Skeletal muscle cell (primary cell): ENCODE measurements at places on chromosomes 7 and 10.

DNA sequence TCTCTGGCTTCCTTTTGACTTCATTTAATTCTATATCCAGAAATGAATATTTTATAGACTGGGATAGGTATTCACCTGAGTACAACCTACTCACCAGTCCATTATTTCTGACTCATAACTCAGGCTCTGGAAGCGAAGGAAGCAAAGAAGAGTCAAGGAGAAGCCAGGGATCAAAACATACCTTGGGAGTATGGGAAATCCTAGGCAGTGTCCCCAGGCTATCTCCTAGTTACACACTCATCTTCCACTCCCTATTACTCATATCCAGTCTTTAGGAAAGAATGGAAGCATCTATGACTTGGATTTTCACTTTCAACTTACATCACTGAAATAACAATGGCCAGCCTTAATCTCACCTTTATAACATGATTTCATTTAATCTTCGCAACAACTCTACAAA lies 40.9 kb upstream of the ELAPOR2 start:
- DNase-seq, result no peak

DNA sequence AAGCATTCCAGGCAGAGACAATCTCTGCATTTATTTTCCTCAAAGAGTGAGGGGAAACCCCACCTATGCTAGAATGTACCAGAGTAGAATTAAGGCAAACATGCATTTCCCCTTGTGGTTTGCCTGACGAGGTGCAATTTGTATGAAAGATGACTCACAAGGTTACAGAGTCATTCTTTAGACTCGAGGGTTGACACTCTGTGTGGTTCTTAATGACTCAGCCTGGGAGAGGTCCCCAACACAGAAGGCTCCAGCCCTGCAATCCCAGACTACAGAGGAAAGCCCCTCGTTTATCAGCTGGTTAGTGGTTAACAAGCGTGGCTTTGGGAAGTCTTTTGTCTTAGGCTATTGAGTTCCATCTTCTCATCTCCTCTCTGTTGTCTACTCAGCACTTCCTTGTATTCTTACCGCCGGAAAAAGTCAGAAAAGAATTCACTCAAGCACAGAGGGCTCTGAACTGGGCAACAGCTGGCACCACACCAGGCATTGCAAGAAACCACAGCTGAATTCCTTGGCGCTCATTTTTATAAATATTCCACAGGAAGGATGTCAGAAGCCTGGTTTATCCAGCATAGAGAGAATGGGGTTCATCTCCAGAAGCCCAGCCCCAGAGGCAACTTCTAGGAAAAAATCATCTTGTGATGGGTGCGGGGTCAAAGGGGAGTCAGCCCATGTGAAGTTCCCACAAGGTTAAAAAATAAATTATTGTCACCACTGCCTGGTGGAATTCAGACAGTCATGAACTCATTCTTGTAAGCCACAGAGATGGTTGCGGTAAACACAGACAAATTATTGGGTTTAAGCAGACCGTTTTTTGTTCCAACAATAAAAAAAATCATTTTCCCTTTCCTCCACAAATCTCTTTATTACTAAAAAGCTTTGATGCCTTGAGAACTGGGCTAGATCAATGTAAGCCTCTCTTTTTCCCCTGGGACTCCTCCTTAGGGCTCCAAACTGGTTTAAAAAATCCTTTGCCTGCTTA lies 24.5 kb upstream of the SVIL start:
- peak; percentile 99 for DNase-seq

DNA sequence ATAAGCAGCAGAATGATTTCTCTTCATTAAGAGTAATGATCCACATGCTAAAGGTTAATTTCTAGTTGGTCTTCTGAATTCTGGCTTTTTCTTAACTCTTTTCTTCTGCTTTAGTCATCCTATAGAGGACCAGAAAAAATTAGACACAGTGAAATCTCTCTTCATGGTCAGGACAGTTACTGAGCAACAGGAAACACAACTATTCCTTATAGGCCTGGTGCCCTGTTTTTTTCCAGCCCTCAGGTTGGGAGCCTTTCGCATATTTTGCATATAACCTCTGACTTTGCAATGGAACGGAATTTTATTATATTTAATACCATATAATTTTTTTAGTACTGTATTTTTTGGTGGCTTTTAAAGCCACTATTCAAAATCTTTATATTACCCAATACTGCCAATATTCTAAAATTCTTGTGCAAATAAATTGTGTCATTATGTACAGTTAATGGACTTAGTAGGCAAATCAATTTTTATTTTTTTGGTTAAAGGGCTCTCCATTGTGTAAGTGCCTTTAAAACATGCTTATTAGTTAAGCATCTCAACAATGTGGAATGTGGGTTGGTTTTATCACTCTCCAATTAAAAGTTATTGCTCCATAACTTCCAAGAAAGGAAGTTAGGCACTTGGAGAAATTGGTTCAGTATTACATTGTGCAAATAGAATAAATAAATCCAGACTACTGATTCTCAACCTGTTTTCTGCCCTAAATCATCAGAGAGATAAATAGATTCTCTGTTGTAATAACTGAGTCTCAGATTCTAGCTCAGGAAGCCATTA lies 22.5 kb downstream of the ARL4A start:
- DNase-seq, result peak; percentile 48

- DNase-seq, result peak; percentile 59
Measured at GRCh38 chr7:112596260-112596659, 115.5 kb downstream of the LSMEM1 start.

DNA sequence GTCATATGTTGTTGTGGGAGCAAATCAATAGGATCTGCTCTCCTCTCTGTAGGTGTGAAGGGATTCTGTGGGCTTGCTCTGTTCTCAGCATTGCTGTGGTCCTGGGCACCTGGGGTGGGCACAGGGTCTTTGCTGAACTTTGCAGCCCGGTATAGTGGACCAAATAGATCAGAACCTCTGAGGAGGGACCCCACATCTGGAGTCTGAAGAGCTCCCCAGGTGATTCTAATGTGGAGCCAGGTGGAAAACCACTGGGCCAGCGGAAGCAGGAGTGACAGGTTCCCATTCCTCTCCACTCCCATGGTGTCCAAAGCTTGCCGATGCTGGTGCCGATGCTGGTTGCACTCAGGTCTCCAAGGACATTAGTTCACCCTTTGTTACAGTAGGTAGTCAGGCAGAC lies 257.2 kb downstream of the GLRX3 start:
- DNase-seq, result no peak

DNA sequence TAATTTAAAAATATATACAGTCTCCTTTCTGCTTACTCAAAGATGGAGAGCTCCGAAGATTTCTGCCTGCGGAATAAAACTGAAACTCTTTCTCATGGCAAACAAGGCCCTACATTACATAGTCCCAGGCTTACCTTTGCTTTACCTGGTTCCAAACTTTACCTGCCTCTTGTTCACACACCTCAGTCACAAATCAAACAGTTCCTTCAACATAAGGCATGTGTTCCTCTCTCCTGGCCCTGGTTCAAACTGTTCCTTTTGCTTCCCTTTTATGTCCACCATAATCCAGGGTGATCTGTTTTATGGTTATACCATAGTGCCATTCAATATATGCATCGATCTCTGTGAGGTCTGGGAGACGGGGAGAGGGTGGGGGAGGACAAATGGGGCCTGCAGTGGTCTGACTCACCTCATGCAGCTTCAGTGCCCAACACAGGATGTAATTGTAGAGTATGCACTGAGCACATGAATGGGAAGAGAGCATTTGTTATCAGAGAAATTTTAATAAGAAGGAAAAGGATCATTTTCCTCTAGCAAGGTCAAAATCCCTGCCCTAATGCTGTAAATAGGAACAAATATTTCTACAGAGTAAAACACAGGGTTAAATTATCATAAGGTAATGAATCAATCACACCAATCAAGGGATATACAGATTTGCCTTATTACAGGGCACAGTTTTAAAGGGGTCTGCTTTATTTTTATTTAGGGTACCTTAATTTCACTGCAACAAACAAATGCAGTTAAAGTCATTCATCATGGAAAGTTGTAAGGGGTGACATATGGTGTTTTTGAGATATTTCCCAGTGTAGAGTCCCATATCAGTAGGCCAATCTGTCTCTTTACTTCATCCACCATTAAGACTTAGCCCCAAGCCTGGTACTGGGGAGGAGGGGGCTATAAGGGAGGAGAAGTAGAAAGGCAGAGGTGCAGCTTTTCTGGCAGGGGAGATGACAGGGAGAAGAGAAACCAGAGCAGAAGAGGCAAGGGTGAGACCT lies 88.8 kb upstream of the PDE1C start:
- no peak for DNase-seq

- no peak for DNase-seq
Measured at GRCh38 chr7:77702513-77702912, 6.3 kb downstream of the RSBN1L start.

DNA sequence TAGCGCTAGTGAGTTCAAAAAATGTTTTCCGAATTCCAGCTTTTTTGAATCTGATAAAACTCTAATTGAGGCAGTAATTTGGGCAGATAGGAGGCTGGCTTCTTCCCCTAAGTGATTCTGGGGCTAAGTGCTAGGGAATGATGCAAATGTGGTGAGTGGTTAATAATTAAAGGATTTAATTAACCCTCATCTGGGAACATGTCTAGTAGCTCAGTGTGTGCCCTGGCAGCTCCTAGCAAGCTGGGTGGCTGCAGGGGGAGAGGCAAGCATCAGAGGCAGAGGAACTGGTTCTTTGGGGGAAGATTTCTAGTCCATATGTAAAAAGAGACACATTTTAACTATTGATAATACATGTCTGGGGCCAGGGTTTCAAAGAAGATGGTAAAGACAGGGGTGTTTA lies 354.5 kb downstream of the WDR11 start:
- no peak for DNase-seq

GRCh38 chr10:16832351-16833080 lies 15.3 kb upstream of the RSU1 start:
- peak; percentile 84 for DNase-seq

DNA sequence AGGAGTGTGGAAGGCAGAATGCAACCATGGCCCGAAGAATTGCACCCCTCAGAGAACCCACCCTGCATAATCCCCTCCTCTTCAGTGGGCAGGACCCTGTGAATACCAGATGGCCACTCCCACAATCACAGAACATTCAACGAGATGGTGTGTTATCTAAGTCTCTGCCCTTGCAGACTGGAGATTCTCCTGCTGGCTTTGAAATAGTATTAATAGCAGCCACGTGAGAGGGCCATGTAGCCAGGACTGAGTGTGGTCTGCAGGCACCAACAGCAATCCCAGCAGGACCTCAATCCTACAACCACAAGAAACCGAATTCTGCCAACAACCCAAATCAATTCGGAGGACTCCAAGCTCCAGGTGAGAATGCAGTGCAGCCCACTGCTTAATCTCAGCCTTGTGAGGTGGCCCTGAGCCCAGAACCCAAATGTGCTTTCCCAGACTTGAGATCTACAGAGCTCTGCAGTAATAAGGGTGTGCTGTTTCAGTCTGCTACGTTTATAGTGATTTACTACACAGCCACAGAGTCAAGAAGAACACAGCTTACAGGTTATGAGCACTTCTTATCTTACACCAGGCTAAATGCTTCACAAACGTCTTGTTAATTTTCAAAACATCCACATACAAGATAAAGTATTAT lies 72.1 kb downstream of the VOPP1 start:
- no peak for DNase-seq

DNA sequence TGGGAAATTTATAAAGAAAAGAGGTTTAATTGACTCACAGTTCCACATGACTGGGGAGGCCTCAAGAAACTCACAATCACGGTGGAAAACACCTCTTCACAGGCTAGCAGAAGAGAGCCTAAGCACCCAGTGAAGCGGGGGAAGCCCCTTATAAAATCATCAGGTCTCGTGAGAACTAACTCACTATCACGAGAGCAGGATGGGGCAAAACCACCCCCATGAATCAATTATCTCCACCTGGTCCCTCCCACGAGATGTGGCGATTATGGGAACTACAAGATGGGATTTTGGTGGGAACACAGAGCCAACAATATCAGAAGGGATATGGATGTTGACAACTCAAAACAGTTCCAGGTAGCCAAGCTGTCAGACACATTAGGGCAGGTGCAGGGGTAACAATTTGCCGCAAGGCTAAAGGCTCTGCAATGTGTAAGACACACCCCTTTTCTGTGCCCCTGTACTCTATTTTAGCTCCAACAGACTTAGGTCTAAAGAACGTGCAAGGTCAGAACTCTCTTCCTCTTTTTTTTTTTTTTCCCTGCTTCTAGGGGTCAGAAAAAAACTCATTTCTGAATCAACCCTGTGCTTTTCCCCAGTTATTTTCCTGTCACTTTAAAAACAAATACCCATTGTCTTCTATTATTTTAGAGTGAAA lies 30.7 kb upstream of the RBM20 start:
- DNase-seq, result no peak

DNA sequence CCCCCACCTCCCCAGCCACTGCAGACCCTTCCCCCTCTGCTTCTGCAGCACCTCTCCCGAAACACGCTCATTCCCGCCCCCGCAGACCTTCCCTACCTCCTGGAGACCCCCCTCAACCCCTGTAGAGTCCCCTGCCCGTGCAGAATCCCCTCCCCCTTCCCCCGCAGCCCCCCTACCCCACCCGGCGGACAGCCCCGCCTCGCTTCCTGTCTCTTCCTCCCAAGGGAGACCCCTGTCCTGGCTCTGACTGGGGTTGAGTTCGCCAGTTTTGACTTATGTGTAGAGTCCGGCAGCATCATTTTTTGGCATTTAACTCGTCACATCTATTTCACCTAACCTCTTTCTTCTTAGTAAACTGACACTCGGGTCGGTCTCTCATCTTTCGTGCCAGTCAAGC lies 54.0 kb downstream of the ALOX5 start:
- DNase-seq, result no peak

- DNase-seq, result no peak
Measured at GRCh38 chr7:107210400-107210799, 41.6 kb downstream of the HBP1 start.
